ENCODE measurements at places on chromosomes 2 and 18. TPM values are rescaled to one million over a fixed set of nuclear protein-coding genes. Genes with fewer than 3 reads are reported as not detected.

Gene CD8A
- total RNA-seq: 1.1 TPM

Gene SERPINB13
- not detected for total RNA-seq

Gene CD28
- 13.8 TPM for total RNA-seq

GRCh38 chr2:51003345-51004192 is 28.4 kb downstream of the NRXN1 start:
- no peak overlapping the region for H3K4me3 ChIP-seq
- no peaks in the 10 kb centered on the region for H3K27me3 ChIP-seq
- no peaks in the 10 kb centered on the region for H3K36me3 ChIP-seq

- H3K4me3 ChIP-seq: no peak overlapping the region
- DNase-seq: no peak
- H3K27ac ChIP-seq: no peak overlapping the region
- no peaks in the 10 kb centered on the region for H3K36me3 ChIP-seq
- H3K27me3 ChIP-seq: no peaks in the 10 kb centered on the region
Observed at GRCh38 chr2:192773044-192773443, 578.3 kb upstream of the TMEFF2 start.

GRCh38 chr2:129247751-129248150 is 731.7 kb upstream of the RAB6C start:
- H3K27me3 ChIP-seq: no peaks in the 10 kb centered on the region
- H3K4me1 ChIP-seq: no peaks in the 10 kb centered on the region
- H3K27ac ChIP-seq: no peak overlapping the region
- no peak overlapping the region for H3K4me3 ChIP-seq
- no peak for DNase-seq
- no peaks in the 10 kb centered on the region for H3K36me3 ChIP-seq

DNA sequence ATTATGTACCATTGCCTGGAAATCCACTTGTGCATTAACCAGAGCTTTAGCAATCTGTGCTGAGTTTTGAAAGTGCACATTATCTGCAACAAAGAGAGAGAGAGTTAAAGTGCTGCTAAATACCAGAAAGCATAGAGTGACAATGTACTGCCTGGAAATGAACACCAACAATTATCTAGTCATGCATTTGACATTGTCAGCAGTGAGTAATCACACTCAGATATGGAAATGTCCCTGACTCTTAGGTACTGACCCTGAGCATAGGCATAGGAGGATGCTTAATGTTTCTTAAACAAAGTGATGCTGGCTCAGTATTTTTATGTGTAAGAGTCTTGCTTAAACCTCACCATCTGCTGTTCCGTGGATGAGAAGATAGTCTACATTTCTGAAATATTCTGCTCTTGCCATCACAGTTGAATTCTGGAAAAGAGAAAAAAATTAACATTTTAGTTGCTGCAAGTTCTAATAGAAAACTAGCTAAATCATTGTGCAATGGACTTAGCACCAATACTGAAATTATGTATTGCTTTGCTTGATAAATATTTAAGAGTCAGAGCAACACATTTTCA is 20.8 kb upstream of the GCG start:
- H3K4me1 ChIP-seq: no peaks in the 10 kb centered on the region
- no peak for DNase-seq
- H3K27ac ChIP-seq: no peak overlapping the region
- no peaks in the 10 kb centered on the region for H3K27me3 ChIP-seq

- H3K27ac ChIP-seq: no peak overlapping the region
- H3K27me3 ChIP-seq: no peaks in the 10 kb centered on the region
- no peaks in the 10 kb centered on the region for H3K4me1 ChIP-seq
- no peak for DNase-seq
- no peak overlapping the region for H3K4me3 ChIP-seq
- H3K36me3 ChIP-seq: no peaks in the 10 kb centered on the region
Observed at GRCh38 chr2:12236136-12236844, 480.4 kb upstream of the TRIB2 start.

All from tibial nerve (tissue), 4 donors.